NCI-H1105 (cell line): ENCODE measurements at places on chromosomes 12 and 14.
A peak's percentile ranks its signal among the peaks of the same experiment; 100 is the strongest.

DNA sequence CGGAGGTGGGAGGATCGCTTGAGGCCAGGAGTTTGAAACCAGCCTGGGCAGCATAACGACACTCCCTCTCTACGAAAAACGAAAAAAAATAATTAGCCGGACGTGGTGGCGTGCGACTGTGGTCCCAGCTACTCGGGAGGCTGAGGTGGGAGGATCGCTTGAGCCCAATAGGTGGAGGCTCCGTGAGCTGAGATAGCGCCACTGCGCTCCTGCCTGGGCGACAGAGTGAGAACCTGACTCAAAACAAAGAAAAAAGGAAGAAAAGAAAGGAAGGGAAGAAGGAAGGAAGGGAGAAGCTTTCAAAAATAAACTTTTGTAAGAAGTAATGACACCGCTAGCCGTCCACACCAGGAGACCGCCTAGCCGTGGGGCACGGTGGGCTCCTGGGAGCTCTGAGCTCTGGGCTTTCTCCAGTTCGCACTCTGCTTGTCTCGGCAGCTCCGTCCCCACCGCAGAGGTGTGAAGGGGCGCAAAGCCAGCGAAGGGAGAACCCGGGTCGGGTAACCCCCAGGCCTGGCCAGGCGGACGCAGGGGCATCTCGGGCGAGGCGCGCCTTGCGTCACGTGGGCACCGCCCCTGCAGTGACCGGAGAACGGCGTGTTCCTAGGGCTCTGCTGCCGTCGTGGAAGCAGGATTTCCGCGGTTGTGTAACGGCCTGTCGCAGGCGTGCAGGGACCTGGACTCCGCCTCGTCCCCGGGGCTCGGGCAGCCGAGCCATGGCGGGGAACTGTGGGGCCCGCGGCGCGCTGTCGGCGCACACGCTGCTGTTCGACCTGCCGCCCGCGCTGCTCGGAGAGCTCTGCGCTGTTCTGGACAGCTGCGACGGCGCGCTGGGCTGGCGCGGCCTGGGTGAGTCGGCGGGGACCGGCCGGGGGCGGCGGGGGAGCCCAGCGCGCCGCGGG, at the start of gene IRAK3:
Gene IRAK3, plus strand, starts transcription at position 631 of the 902 bp plus-strand sequence. Its CDS starts 86 bp downstream, at position 717.
- no peak for DNase-seq

GRCh38 chr12:125604976-125605375, 539.7 kb downstream of the AACS start:
- DNase-seq = peak; percentile 20

- DNase-seq = no peak
Measured at GRCh38 chr12:124653169-124653931, 85.9 kb upstream of the NCOR2 start.

GRCh38 chr12:11581179-11581755, 68.2 kb upstream of the ETV6 start:
- DNase-seq = peak; percentile 79

GRCh38 chr12:57240066-57240921, 10.7 kb downstream of the STAC3 start:
- peak; percentile 40 for DNase-seq

DNA sequence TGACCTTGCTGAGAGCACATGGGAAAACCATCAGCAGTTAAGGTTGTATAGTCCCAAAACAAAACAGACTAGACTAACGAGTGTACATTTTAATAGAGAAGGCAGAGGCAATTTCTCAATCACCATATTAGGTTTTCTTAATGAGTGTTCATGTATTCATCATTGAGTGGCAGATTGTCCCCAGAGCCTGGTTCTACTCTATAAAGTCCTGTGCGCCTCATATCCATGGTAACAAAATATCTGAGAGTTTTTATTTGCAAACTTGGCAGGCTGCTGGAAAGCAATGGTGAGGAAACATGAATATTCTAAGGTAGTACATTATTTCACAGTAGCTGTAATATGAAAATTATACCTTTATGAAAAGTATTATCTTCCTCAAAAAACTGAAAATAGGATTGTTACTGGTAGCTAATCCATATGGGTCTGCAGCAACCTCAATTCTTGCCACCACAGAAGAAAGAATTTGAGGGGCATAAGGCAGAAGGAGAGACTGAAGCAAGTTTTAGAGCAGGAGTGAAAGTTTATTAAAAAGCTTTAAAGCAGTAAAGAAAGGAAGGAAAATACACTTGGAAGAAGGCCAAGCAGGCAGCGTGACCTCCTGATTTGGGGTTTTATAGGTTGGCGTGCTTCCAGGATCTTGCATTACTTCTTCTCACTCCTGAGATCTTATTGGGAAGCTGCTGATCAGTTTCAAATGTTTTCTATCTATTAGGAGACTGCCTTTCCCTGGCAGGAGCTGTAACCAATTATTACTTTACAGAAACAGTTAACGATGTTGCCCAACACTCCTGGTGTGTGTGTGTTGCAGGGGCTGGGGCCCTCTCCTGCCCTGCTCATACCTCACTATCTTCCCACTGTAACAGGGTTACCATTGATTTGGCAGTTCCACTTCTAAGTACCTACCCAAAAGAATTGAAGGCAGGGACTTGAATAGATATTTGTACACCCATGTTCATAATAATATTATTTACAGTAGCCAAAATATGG, 154.0 kb upstream of the NUDT4 start:
- DNase-seq = peak; percentile 63

GRCh38 chr14:95961481-95961880, 77.7 kb upstream of the C14orf132 start:
- no peak for DNase-seq

GRCh38 chr12:15855646-15856045, 26.5 kb upstream of the STRAP start:
- DNase-seq = no peak

- DNase-seq = no peak
Measured at GRCh38 chr14:95529216-95529615, 5.6 kb upstream of the GLRX5 start.

- no peak for DNase-seq
Measured at GRCh38 chr14:103271189-103271588, 62.8 kb upstream of the EIF5 start.

- no peak for DNase-seq
Measured at GRCh38 chr14:95191445-95192199, 34.3 kb upstream of the DICER1 start.

DNA sequence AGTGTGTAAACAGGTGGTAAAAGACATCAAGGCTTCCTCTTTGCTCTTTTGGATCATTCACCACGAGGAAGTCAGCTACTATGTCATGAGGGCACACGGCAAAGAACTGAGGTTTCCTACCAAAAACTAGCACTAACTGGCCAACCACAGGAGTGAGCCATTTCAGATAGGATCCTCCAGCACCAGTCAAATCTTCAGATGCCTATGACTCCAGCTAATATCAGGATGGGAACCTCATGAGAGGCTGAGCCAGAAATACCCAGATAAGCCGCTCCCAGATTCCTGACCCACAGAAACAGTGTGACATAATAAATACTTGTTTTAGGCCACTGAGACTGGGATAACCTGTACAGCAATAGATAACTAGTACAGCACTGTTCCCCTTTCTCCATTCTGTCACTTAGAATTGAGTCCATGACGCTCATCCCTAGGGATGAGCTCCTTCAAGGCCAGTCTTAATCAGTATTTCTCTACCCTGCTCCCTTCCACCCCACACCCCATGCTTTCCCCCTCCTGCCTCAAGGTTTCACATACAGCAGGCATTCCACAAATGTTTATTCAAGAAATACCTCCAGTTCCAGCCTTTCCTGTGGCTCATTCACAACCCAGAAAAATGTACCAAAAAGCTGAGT, 68.4 kb downstream of the PPM1H start:
- no peak for DNase-seq

- no peak for DNase-seq
Measured at GRCh38 chr12:132571598-132571997, 38.8 kb downstream of the LRCOL1 start.

DNA sequence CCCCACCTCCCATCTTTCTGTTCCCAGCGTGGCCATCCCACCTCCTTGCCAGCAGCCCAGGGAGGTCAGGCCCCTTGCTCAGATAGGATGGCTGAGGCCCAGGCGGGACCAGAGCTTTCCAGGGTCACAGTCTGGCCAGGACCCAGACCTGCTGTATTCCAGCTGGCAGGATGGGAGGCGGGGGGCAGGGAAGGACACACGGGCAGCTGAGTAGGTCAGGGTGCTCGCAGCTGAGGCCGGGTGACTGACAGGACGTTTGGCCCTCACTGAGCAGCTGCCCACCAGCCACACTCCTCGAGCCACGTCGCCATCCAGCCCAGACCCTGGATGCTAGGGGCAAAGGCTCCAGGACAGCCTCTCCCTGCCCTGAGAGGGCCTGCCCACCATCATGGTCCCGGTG, 4.0 kb downstream of the NUDT14 start:
- no peak for DNase-seq

DNA sequence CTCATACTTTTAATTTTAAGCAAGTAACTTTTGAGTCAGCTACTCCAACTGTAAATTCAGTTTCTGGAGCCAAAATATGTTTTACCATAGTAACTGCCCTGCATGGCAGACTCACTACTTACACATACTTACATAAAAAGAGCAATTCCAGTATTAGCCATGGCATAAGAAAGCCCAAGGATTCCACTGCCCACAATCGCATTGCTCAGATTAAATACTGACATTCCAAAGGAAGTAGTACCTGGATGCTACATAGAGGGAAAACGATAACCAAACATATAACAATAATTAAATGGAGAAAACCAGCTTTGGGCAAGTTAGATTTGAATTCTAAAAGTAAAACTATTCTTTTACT, 2.2 kb downstream of the SLC38A2 start:
- DNase-seq = no peak

- DNase-seq = no peak
Measured at GRCh38 chr12:14416658-14417057, 51.2 kb downstream of the ATF7IP start.

GRCh38 chr12:68334132-68334531, 2.0 kb upstream of the MDM1 start:
- DNase-seq = no peak

- no peak for DNase-seq
Measured at GRCh38 chr12:109147954-109148353, 31.6 kb downstream of the ACACB start.

- peak; percentile 93 for DNase-seq
Measured at GRCh38 chr12:49233842-49234526, 30.9 kb upstream of the TUBA1C start.

GRCh38 chr14:24508155-24508840, at the start of gene CMA1:
Gene CMA1, minus strand, starts transcription at chr14:24508265. Its CDS starts 30 bp downstream, at chr14:24508235.
- no peak for DNase-seq

GRCh38 chr14:54102530-54102929, 145.9 kb upstream of the BMP4 start:
- no peak for DNase-seq

GRCh38 chr12:63937378-63938316, 93.1 kb downstream of the SRGAP1 start:
- no peak for DNase-seq

GRCh38 chr12:49866859-49867569, 24.1 kb upstream of the BCDIN3D start:
- DNase-seq = peak; percentile 27

DNA sequence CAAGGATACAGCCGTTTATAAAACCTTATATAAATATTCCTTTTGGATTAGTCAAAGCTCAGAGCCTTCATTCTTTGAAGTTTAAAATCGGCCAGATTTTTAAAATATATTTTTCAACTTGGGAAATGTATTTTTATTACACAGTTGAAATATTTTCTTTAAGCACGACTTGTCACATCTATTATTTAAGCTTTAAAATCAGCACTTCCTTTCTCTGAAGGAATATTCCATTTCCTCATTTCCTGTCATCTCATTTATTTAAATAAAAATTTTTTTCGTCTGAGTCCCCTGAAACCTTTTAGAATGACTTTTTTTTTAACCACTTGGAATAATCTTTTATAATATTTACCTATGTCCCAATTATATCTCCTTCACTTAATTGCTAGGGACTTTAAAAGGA, 107.5 kb upstream of the PDE3A start:
- DNase-seq = no peak

GRCh38 chr12:47616440-47616839, 89.4 kb downstream of the RPAP3 start:
- no peak for DNase-seq

GRCh38 chr12:132015686-132016430, 66.1 kb downstream of the EP400 start:
- DNase-seq = no peak

- DNase-seq = no peak
Measured at GRCh38 chr12:92039046-92039445, 106.6 kb downstream of the BTG1 start.

GRCh38 chr14:85447883-85448282, 82.1 kb upstream of the FLRT2 start:
- no peak for DNase-seq

- DNase-seq = no peak
Measured at GRCh38 chr12:48580831-48581230, 11.0 kb upstream of the LALBA start.

DNA sequence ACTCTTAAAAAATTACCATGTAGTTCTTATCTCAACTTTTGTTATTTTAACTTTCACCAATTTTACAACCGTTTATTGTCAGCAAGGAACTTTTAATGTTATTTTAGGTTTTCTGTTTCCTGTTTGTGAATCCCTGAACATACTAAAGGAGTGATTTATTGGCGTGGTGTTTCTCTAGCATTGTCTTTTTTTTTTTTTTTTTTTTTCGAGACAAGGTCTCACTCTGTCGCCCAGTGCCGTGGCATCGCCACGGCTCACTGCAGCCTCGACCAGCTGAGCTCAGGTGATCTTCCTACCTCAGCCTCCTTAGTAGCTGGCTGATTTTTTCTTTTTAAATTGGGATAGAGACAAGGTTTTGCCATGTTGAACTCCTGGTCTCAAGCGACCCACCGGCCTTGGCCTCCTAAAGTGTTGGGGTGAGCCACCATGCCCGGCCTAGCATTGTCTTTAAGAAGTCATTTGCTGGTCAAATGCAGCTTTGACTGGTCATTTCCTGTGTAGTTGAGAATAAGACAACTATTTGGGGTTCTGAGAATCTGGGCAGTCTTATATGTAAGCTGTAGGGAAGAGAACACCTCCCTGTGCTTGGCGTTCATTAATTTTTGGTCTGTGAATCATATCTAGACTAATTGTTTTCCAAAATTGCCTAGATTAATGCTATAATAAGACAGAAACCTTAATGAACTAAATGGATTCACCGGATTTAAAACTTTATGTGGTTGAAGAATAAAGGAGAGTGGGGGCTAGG, 2.1 kb downstream of the WASHC4 start:
- no peak for DNase-seq

DNA sequence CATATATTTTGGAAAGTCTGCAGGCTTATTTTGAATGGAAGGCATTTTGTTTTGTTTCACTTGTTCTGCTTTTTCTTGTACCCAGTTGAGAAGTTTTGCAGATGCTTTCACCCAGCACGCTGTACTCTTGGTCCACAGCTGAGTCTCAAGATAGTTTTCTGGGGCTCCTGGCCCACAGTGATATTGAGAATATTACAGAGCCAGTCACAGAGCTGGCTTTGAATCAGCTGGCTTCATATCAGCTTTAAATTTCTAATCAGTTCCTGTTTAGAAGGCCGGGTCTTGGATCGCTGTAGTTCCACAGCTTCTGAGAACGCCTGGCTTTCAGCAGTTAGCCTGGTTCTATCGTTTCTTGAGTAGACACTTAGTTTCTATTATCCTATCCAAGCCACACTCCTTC, 32.5 kb upstream of the PARP11 start:
- DNase-seq = no peak

GRCh38 chr12:14185427-14186192, 179.9 kb upstream of the ATF7IP start:
- peak; percentile 42 for DNase-seq
